T47D (cell line): ENCODE measurements at places on chromosomes 5 and 9.

DNA sequence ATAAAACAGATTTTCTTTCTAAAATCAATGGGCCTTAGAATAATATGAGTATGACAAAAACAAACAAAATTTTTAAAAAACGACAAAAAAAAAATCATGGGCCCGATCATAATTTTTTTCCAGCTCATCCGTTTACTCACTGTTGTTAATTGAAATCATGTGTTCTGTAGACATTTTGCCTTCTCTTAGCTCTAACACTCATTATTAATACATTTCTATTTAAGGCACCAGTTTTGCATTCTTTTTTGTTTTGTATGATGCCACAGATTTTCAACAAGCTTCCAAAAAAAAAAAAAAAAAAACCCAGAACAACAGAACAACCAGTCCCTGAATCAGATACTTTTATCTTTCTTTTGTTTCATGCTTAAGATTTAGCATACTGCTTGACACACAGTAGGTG lies 86.4 kb downstream of the PRLR start:
- DNase-seq: no peak

- DNase-seq: no peak
Observed at GRCh38 chr5:58025809-58026208, 434.1 kb downstream of the PLK2 start.

GRCh38 chr5:111779922-111780292 lies 22.9 kb upstream of the NREP start:
- no peak for DNase-seq

DNA sequence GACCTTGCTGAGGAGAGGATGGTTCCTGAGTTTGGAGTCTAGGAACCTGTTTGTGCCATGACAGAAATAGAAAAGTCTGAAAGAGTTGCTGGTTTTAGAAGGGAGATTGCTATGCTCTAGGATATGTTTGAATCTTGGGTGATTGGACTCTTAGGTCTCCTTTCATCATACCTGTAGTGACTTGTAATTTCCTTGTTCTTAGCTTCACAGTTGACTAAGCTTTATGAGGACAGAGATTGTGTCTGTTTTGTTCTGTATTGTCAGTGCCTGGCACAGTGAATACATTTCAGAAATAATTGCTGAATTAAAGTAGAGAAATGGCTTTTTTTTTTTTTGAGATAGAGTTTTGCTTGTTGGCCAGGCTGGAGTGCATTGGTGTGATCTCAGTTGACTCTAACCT lies 31.5 kb downstream of the GAPVD1 start:
- no peak for DNase-seq

DNA sequence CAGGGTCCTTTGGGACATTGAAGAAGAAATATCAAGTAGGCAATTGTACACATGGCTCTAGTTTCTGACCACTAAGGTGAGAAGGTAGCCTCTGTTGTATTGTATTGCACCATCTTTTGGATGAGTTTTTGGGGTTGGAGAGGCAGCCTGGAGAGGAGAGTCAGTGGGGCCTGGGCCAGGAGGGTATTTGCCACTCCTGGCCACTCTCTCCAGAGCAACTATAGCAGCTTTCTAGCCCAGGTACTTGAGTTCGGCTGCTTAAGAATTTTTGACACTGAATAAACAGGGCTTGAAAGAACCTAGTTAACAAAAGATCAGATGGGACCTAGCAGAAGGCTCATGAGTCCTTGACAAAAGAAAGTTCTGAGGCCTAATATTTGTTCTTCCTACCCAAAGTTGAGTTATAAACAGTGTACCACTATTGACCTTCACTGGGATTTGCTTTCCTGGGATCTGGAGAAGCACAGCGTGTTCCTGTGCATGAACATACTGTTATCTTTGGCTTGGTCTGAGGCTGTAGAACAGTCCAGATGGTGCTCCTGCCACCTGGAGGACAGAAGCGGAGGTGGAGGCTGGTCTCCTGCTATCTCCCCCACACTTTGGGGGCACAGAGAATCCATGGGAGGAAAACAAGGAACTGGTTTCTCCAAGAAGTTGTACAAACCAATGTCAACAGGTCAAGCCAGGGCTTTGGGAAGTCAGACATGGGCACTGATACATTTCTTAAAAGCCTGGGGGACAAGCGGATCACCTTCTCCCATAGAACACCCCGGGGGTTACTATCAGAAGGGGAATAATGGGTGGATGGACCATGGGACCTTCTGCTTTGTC lies 110.4 kb upstream of the LIFR start:
- peak; percentile 67 for DNase-seq

- no peak for DNase-seq
Observed at GRCh38 chr5:135718151-135718550, 116.3 kb upstream of the SLC25A48 start.

- no peak for DNase-seq
Observed at GRCh38 chr9:115746496-115746895, 407.1 kb upstream of the PAPPA start.

DNA sequence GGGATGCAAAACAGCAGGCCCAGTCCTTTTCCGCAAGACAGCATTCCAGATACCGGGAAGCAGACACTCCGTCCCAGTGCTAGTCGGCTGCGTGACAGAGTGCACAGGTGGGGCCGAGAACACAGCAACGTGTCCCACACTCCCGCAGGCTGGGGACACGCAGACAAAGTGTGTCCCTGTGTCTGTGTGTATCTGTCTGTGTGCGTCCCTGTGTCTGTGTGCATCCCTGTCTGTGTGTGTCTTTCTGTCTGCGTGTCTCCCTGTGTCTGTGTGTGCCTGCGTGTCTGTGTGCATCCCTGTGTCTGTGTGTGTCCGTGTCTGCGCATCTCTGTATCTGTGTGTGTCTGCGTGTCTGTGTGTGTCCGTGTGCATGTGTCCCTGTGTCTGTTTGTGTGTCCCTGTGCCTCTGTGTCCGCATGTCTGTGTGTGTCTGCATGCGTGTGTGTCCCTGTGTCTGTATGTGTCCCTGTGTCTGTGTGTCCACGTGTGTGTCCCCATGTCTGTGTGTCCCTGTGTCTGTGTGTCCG lies 137.0 kb downstream of the MRPL36 start:
- DNase-seq: no peak

GRCh38 chr5:38782180-38782835 lies 63.5 kb upstream of the OSMR start:
- DNase-seq: no peak

DNA sequence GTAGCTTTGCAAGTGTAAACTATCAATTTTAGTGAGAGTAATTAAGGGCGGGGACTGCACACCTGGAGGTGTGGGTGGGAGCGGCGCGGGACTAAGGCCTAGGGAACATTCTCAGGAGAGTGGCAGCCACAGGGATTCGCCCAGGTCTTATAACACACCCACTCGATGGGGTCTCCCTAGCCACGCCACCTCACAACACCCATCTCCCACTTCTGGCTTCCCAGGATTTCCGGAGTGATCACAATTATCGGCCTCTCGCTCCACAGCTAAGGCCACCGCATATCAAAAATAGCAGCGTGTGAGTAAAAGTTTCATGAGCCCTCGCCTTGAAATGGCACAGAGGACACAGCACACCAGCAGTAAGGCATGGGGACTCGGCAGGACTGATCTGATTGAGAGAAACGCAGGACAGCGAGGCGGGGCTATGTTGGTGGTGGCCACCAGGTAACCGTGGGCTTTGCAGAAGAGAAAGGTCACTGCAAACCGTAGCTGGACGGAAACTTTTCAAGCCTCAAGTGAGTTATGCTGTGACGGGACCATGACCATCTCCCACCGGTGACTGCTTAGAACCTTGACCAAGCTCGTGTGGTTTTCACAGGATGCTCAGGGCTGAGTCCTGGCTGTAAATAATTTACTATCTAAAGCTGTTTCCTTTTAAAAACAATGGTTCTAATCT lies 1.1 kb upstream of the LPAR1 start:
- DNase-seq: no peak

DNA sequence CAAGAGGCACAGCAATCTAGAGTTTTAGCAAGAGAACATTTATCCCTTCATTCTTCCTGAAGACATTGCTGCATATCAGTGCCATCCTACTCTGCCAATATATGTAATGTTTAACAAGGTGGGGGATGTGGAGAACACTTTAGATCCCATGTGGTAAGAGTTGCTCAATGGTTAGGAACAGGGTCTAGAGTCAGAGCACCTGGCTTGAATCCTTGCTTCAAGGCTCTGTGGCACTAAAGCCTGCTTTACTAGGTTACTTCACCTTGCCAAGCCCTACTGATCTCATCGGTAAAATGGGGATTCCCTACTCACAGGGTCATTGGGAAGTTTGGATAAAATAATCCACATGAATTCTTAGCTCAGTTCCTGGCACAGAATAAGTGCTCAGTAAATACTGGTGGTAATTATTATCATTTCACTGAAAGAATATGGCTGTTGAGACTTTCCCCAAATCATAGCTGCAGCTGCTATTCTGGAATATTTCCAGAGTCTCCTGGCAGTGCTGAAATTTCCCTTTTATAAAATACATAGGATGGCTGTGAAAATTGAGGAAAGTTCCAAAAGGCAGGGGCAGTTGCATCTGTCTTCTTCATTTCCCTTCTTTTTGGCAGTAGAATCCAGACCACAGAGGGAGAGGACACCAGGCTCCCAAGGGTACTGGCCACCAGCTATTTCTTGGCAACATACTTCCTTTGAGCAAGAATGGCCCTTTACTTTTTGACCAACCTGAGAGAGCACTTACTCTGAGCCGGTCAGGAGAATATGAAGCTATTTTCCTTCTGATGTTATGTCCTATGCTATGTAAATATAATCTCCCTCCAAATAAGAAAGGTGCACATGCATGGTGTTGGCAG lies 142.8 kb downstream of the PALM2AKAP2 start:
- DNase-seq: no peak

GRCh38 chr9:128728298-128728697 lies 4.4 kb upstream of the ZDHHC12 start:
- no peak for DNase-seq

- no peak for DNase-seq
Observed at GRCh38 chr5:14147210-14147609, 4.1 kb downstream of the TRIO start.

DNA sequence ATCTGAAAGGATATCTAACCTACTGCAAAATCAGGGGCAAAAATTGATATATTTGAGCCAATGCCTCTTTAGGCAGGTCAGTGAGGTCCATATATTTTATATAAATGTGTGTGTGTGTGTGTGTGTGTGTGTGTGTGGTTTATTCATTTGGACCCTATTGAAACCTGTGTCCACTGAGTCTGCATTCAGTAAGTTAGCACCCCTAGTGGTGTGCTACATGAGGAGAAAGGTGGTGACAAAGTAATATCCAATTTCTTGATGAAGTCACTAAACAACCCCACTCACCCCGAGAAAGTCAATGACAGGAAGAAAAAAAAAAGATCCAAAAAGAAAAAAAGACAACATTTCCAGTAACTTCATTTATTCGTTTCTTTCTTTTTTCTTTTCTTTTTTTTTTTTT lies 4.1 kb downstream of the FBXW11 start:
- no peak for DNase-seq

DNA sequence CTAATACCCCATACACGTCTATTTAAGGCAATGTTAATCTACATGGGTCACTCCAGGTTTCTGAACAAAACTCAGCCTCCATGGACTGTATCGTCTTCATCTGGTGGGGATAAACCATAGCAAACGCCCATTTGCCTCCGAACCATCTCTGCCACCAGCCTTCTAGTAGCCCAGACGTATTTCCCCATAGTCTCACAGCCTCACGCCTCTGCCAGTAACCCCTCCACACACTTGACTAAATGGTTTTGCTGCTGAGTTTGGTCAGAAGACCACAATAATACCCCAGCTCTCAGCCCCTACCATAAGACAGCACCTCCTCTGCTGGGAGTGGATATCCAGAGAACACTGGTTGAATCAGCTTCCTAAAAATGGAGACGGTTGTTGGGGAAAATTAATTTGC lies 8.7 kb downstream of the ERAP2 start:
- no peak for DNase-seq

DNA sequence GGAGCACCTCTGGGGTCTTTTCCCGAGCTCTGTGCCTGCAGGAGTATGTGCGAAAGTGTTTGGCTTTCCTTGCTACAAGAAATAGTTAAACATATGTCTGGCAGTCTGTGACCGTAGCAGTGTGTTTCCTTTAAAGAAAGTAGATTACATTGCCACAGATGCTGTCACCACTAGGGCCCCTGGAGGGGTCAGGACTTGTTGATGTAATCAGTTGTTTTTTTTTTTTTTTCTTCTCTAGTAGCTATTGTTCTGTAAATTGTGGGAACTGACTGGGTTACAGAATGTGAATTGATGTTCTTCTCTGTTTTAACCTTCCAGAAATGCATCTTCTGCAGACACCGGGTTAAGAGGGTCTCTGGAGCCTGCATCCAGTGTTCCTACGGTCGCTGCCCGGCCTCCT lies 345.6 kb downstream of the KDM4C start:
- DNase-seq: no peak

DNA sequence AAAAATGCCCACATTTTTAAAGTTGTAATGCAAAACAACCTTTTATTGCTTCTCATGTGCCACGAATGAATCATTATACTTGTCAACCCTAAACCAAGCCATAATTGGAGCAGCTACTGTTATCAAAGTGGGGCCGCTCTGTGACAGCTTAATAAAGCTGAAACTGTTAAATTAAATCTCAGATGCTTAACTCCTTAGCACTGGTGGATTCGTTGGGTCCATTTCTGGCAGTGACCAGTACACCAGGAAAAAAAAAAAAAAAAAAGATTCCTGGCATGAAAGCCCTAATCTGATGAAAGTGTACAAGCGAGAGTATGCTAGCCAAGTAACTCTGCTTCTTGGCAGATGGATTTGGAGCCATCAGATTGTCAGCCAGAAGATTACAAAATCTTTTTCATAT lies 164.8 kb downstream of the ZSWIM6 start:
- no peak for DNase-seq

- DNase-seq: no peak
Observed at GRCh38 chr9:129996161-129996830, 46.7 kb downstream of the FNBP1 start.

DNA sequence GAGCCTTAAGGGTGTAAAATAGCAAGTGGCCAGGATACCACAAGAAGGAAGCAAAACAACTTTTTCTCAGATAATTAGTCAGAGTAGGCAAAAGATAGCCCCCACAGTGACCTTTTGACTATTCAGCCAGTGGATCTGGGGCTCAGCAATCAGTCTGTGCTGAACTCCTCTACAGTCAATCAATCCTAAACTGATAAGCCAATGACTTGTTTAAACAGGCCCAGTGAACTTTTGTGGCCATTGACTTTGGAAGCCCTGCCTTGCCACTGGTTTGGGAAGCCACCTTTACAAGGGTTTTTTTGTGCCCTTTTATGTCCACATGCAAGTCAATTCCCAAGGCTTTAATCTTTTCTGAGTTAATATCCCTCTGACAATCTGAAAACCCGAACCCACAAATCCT lies 1565.0 kb upstream of the WWC1 start:
- DNase-seq: no peak

DNA sequence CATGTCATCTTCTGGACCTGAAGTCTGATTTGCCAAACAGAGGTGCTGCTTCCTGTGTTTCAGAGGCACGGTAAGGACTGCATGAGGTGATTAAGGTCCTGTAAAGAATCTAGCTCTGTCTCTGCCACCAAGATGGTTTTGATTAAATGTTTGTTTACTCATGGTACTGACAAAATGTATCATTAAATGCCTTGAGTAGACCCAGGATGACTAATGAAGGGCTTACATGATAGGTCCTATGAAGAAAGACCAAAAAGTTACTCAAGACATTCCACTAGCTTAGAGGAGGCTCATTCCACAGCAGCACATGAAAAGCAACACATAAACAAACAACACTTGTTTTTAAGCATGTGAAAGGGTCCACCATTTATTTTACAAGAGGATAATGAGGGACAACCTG lies 100.9 kb downstream of the BOD1 start:
- no peak for DNase-seq

- no peak for DNase-seq
Observed at GRCh38 chr5:146744068-146744745, 134.3 kb downstream of the PPP2R2B start.
